ENCODE measurements at places on chromosomes 2 and 18. TPM values are rescaled to one million over a fixed set of nuclear protein-coding genes. Genes with fewer than 3 reads are reported as not detected.

Gene CABYR
- 1.4 TPM for total RNA-seq

Gene EFHD1
- total RNA-seq, result 1.1 TPM

Gene HRH4
- 0.28 TPM for total RNA-seq

Gene CDH2
- total RNA-seq, result not detected

Gene PRKAG3
- total RNA-seq, result not detected

Gene FBXO48
- 1.00 TPM for total RNA-seq

Gene SLC4A5
- total RNA-seq, result 0.56 TPM

Gene CCDC150
- total RNA-seq, result 3.3 TPM

Gene PSMA8
- not detected for total RNA-seq

Gene TSN
- total RNA-seq, result 38.7 TPM

Gene HES6
- total RNA-seq, result 2.2 TPM

Gene CNRIP1
- 1.6 TPM for total RNA-seq

Gene IGFBP5
- total RNA-seq, result 34.9 TPM

DNA sequence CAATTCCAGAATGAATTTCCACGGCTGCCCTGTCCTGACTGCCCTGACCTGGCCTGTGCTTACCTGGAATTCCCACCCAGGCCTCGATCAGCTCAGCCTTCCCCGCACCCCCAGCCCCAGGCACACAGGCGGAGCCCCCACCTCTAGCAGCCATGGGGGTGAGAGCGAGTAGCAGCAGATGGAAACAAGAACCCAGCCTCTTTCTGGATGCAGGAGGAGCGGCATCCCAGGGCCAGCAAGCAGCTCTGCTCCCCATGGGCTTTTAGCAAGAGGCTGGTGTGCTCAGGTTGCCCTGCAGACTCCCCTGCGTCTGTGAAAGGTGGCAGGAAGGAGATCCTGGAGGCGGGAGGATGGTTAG lies 101.8 kb downstream of the TPO start:
- no peak for ATAC-seq

DNA sequence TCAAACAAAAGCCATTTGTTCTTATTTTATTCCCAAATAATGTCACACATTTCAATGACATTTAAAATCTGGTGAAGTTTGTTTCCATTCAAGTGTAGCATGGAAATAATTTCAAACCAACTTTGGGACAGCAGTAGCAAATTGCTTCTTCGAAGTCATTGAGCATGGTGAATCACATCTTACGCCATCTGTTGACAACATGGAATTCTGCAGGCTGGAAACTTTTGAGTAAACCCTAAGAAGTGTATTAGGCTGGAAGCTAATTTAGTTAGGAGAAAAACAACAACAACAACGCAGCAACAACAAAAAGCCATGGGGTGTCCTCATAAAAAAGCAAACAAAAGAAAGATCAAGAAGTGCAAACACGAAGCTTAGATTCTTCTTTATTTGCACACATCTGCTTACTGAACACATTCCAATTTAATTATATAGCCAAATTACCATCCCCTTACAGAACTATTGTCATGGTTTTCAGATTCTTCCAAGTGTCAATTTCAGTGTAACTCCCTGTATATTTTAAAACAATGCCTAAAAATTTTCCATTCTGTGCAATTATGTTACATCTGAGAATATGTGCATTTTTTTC lies 659.0 kb upstream of the CDH7 start:
- no peak for ATAC-seq

DNA sequence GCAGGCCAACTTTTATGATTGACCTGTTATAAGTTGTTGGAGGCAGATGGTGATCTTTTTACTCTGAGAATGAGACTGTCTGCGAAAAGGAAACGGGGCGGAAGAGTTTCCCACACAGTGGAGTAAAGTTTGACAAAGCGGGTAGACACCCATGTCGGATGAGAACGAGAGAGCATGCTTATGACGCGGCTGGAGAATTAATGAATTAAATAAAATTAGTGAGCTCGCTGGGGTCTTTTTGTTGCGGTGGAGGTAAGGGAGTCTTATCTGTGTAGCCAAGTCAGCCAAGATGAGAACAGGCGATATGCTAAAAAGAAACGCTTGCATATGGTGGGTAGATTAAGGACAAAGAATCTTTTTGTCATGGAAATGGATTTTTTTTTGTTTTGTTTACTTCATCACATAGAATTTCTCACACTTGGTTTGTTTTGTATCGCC lies 1.8 kb downstream of the SALL3 start:
- no peak for ATAC-seq

DNA sequence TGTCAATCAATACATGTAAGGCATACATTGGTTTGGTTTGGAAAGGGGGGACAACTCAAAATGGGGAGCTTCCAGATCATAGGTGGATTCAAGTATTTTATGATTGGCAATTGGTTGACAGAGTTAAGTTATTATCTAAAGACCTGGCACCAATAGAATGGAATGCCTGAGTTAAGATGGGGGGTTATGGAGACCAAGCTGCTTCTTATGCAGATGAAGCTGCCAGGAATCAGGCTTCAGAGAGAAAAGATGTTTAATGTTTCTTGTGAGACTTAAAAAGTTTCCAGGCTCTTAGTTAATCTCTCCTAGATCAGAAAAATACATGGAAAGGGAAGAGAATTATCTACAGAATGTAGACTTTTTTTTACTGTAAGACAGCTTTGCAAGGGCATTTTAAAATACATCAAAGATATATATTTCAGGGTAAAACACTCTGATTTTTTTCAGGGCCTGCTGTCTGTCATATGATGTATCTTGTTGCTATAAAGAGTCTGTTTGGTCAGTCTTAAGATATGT lies 1343.2 kb upstream of the LRRTM1 start:
- ATAC-seq, result no peak

GRCh38 chr2:19987936-19988335 lies 2.0 kb downstream of the WDR35 start:
- ATAC-seq, result no peak

DNA sequence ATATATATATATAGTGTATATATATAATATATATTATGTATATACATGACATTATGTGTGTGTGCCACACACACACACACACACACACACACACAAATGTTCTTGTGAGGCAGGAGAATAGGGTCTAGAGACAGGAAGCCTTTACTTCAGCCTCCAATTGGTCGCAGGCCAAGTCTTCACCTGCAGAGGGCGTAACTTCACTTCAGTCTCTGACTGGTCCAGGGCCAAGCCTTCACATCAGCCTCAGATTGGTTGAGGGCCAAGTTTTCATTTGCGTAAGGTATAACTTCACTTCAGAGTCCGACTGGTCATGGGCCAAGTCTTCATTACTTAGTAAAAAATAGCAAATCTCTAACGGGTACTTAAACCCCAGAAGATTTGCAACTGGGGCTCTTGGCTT lies 13.2 kb upstream of the SS18 start:
- ATAC-seq, result peak; percentile 37

DNA sequence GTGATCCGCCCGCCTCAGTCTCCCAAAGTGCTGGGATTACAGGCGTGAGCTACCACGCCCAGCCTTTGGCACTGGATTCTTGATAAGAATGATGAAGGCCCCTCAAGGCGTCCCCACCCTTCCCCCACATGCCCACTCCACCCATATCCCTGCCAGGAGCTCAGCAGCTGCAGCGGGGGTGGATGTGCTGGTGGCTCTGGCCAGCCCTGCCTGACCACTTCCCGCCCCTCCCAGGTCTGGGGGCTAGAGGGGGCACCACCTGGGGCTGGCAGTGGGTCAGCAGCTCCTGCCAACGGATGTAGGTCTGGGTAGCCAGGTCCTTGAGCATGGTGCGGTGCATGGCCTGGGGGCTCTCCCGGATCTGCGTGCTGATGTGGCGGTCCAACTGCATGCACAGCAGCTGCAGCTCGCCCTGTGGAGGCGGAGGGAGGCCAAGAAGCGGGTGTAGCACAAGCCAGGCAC lies 7.8 kb upstream of the SEMA4C start:
- ATAC-seq, result no peak

DNA sequence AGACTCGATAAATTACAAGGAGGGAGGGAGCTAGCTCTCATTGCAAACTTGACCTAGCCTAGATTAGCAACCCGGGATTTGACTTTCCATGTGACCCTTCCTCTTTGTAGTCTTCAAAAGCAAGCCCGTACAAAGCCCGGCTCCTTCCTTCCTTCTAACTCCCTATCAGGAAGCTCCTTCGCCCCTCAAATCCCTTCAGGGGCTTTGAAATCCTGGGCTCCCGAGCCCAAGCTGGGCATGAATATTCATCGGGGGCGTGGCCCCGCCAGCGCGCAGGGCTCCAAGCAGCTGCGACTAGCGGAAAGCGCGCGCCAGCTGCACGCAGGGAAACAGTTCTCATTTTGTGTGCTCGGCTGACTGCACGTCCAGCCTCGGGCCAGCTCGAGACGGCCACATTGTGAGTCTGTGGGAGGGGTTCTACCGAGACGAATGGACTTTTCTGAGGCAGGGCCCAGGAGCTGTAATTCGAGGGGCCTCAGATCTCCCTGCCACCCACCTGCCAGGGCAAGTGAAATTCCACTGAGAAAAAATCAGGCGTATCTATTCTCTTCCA lies 84.0 kb upstream of the PELI1 start:
- peak; percentile 72 for ATAC-seq

GRCh38 chr2:40284797-40285196 lies 167.1 kb downstream of the SLC8A1 start:
- no peak for ATAC-seq

DNA sequence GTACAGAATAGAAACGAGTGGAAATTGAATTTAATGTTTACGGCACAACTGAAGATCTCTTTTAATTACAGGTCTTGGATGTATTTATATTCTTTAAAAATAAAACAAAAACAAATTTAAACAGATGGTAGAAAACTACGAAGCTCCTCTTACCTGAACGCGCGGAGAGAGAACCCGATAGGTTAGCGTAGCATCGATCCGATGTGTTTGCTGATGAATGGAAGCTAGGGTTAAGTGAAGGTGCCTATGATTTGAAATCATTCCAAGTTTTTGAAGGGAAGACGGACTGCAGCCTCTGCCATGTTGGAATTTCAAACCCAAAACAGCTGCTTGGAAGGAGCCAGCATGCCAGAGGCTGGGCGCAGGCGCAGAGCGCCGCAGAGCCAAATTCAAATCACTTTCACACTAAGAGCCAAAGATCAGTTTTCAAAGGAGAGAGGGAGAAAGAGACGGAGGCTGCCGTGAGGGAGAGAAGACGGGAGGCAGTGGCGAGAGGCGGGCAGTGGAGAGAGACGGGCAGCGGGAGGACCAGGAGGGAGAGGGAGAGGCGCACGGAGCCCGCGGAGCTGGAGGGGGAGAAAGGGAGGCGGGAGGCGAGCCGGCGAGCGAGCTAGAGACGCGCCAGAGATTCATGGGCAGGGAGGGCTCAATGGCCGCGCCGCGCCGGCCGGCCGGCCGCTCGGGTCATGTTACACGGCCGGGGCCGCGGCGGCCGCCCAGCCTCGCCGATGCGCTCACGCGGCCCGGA lies at the start of gene FIGN:
FIGN (minus strand) TSS at position 324 of the 748 bp plus-strand sequence. CDS start 1,081 bp downstream, outside the sequence.
- ATAC-seq, result peak; percentile 80

- ATAC-seq, result no peak
Measured at GRCh38 chr18:60506682-60507081, 134.1 kb upstream of the MC4R start.

- ATAC-seq, result peak; percentile 7
Measured at GRCh38 chr18:10032331-10033015, 118.7 kb downstream of the VAPA start.

GRCh38 chr18:13261661-13262357 lies 43.2 kb downstream of the LDLRAD4 start:
- no peak for ATAC-seq

DNA sequence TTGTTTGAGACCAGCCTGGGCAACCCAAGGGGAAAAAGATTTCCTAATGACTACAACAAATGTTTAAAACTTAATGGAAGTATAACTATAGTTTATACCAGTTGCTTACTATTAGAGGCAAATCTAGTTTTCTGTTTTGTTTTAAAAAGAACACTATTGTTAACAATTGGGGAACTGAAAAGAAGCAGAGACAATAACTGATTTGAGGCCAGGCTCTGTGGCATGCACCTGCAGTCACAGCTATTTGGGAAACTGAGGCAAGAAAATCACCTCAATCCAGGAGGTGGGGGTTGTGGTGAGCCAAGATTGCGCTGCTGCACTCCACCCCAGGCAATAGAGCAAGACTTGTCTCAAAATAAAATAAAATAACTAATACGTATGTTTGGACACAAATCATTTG lies 28.2 kb upstream of the USP34 start:
- ATAC-seq, result no peak

GRCh38 chr2:214376618-214377285 lies 34.1 kb upstream of the VWC2L start:
- no peak for ATAC-seq

DNA sequence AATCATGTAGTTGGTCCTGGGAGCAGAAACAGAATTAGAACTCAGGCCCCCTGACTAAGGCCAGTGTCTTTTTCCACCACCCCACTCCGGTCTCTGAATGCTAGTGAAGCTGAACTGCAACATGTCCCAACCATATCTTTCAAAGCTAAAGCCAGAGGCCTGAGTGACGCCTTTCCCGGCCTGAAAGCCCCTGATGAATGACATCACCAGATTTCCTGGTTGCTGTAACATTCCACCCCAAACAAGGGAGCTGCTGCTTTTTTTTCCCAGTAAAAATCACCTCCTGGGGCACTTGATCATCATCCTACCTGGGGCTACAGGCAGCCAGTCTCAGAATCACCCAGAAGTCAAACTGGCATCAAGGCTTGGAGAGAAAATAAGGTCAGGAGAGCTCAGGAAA lies 162.7 kb downstream of the ARL4C start:
- no peak for ATAC-seq

GRCh38 chr2:44829771-44830170 lies 111.7 kb upstream of the SIX3 start:
- ATAC-seq, result no peak

DNA sequence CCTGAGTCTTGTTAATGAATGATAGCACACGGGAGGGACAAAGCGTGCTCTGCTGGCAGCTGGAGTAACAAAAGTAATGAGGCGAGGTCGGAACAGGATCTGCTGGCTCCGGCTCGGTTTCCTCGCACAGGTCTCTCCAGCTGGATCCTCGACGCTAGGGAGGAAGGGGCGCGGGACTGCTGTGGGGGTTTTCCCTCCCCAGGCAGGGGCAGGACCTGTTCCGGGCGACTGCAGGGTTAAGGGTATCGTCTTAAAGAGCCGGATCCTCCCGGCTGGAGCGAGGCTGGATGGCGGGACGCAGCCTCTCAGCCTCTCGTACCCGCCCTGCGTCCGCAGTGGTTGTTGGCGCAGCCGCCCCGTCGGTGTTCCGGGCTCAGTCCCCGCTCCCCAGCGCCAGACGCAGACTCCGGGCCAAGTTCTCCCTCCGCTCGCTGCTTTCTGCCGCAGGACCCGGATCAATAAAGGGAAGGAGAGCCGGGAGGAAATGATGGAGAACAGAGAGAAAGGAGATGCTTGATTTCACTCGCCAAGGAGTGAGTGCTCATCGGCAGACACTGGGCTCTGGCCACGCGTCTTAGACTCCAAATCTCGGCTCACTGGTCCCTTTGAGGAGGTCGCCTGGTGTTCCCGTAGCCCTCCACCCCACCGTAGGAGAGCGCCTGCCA lies 1.1 kb upstream of the LIPG start:
- peak; percentile 34 for ATAC-seq

Data from esophagus mucosa (tissue), 1 donor.